ENCODE measurements at places on chromosomes 16 and 17.

GRCh38 chr17:73838815-73839214 is 194.6 kb upstream of the SDK2 start:
- DNase-seq, result no peak

GRCh38 chr17:19673623-19674022 is 25.1 kb downstream of the ALDH3A2 start:
- DNase-seq, result no peak

DNA sequence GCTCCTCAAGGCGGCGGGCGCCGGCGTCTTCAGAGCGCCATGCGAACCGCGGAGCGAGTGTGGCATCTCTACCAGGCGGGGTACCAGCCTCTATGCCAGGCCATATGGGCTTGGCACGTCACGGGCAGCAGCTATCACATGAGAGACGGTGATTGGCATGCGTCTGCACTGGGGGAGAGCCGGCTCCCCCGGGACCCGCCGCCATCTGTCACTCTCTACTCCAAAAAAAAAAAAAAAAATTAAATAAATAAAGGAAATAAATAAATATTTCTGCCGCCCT is at the start of gene NEUROD2:
NEUROD2 (minus strand) TSS at position 70 of the 280 bp plus-strand sequence. CDS start 1,321 bp downstream, outside the sequence.
- no peak for DNase-seq

DNA sequence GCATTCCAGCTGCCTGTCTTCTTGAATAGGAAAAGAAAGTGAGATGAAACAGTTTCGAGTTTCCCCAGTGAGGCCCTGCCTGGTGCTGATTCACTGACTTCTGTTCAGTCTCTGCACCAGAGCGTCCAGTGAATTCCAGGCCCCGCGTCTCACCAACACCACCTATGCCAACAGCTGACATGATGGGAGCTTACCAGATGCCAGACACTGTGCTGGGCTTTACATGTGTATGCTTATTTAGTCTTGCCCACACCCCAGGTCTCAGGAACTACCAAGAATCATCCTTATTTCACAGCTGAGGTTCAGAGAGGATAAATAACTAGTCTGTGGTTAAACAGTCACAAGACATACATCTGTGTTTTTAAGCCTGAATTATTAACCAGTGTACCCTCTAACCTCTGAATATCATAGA is 29.1 kb upstream of the IRX6 start:
- no peak for DNase-seq

DNA sequence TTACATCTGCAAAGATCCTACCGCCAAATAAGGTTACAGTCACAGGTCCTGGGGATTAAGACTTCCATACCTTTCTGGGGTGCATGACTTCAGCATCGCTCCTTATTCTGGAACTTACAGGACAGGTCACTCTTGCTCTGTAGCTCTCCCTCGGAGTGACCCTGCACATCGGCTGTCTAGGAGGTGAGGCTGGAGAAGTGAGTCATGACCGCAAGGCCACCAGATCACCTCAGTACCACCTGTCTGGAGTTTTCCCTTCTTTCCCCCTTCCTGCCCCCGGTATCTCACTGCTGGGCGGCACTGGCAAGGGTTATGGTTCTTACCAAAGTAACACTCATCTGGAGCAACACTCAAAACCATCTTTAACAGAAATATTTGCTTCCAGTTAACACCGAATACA is 374.8 kb downstream of the SLC39A11 start:
- no peak for DNase-seq

GRCh38 chr17:5422505-5422904 is 2.5 kb downstream of the RPAIN start:
- no peak for DNase-seq

- DNase-seq, result no peak
These were observed 9.0 kb downstream of the ADGRG1 start for GRCh38 chr16:57637424-57637823.

- no peak for DNase-seq
These were observed 3.9 kb downstream of the IGFBP4 start for GRCh38 chr17:40447148-40447644.

- DNase-seq, result no peak
These were observed 40.7 kb upstream of the TANC2 start for GRCh38 chr17:62925267-62925836.

GRCh38 chr17:79667121-79667715 is 56.4 kb upstream of the RBFOX3 start:
- DNase-seq, result no peak

DNA sequence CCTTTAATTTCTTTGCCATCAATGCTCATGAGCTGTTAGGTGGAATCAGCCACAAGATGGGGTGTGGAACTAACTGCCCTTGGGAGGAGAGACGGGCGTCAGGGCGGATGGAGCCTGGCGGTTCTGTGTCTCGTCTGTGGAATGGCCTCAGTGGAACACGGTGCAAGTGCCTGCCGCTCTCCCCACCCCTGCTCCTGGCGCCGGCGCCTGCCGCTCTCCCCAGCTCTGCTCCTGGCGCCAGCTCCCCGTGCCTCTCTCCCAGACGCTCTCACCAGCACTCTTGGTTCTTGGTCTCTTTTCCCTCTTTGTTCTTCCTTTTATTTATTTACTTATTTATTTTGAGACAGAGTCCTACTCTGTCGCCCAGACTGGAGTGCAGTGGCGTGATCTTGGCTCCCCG is 13.2 kb upstream of the RPL13 start:
- no peak for DNase-seq

DNA sequence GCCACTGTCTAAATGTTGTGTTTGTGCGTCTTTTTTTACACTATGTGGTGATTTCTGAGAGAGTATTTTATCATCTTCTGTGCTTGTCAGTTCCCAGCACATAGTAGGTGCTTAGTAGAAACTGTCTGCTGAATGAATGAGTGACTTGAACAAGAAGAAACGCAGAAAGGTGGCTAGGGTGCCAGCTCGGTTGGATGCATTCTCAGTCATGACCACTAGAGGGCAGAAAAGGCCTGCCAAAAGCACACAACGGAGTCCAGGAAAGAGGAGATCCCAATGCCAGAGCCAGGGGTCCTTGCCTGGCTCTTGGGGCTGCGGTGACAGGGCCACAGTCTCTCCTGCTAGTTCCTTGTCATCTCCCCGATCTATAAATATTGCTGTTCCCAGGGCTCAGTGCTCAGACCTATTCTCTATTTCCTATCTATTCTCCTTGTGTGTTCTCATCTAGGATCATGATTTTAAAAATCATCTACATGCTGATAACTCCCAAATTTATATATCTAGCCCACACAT is 57.3 kb upstream of the CCL1 start:
- peak; percentile 76 for DNase-seq

- DNase-seq, result peak; percentile 89
These were observed at the start of gene NUP93 for GRCh38 chr16:56729735-56730662. Gene NUP93, plus strand, starts transcription at chr16:56730129. Its CDS starts 18,119 bp downstream, at chr16:56748248.

GRCh38 chr17:8948462-8948861 is 17.0 kb downstream of the PIK3R5 start:
- DNase-seq, result no peak

- DNase-seq, result no peak
These were observed 459.0 kb downstream of the XYLT1 start for GRCh38 chr16:17011712-17012111.

DNA sequence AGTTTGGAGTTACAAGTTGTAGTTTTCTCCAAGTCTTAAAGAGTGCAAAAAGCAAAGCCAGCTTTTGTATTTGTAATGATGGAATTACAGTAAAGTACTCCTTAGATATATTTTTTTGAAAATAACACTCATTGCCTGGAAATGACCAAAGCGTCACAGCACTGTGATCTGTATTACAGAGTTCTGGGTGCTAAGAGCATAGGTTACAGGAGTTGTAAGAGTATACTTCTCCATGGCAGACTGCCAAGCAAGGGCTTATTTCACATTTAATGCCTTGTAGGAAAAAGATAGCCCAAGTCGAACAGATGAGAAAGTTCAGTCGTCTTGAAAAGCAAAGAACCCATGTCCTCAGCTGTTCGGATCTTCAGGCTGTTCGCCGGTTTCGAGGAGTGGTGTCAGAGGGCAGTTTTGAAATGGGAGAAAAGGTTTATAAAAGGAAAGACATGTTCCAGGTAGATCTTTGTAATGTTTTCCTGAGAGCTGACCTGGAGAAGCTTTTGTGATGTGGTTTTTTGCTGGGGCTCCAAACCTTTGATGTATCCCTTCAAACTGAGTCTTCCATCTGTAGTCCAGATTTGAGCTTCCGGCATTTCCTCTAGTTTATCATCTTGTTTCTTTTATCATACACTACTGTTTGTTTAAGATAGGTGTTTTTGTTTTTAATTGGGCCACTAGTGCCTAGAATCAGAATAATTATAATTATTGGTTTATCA is 41.3 kb downstream of the ERCC4 start:
- no peak for DNase-seq

- DNase-seq, result no peak
These were observed 45.7 kb downstream of the TMEM186 start for GRCh38 chr16:8751481-8752311.

- DNase-seq, result no peak
These were observed 8.3 kb downstream of the MT2A start for GRCh38 chr16:56616608-56617211.

DNA sequence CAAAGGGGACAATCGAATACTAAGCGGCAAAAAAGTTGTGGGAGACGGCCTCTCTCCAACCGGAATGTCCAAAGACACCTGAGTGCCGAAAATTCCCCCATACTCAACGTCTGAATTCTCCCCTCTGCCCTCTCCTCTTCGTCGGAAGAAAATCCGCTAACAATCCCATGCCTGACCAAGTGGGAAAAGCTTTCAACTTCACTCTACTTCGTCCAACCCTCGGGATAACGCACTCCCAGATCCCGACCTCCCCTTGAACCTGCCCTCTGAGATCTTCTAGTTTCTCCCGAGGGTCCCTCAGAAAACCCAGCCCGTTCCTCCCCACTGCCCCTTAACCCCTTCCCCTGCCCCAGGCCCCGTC is 961 bp downstream of the AMFR start:
- DNase-seq, result no peak

DNA sequence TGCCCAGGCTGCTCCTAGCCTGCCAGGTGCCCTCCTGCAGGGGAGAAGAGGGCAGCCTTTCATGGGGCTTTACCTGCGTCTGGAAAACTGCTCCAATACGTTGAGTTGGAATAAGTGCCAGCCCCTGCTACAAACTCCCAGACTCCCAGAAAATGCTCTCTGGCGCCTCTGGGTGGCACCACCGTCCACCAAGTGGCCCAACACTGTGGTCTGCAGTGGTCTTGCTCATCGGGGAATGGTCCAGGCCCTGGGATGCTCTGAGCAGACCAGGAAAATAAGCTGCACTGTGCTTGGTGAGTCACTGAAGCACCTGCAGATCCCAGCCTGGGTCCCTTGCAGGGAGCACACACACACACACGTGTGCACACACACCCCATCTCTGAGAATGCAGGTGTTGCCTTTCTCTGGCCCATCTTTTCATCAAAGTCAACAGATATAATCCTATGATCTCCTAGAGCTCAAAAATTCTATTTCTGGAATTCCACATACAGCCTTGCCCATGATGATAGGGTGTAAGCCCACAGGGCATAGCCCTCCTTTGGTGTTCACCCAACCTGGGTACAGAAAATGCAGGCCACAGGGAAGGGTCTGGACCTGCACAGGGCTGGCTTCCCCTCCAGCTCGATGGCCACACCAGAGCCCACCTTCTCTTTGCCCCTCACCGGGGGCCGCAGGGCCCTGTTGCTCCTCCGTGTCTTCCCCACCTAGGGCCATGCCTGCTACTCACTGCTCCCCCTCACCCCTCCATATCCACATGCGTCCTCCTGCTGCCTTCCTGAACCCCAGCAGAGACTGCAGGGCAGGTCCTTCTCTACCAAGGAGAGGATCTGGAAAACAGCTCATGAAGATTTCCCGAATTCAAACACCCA is 20.5 kb downstream of the CDIP1 start:
- DNase-seq, result no peak

DNA sequence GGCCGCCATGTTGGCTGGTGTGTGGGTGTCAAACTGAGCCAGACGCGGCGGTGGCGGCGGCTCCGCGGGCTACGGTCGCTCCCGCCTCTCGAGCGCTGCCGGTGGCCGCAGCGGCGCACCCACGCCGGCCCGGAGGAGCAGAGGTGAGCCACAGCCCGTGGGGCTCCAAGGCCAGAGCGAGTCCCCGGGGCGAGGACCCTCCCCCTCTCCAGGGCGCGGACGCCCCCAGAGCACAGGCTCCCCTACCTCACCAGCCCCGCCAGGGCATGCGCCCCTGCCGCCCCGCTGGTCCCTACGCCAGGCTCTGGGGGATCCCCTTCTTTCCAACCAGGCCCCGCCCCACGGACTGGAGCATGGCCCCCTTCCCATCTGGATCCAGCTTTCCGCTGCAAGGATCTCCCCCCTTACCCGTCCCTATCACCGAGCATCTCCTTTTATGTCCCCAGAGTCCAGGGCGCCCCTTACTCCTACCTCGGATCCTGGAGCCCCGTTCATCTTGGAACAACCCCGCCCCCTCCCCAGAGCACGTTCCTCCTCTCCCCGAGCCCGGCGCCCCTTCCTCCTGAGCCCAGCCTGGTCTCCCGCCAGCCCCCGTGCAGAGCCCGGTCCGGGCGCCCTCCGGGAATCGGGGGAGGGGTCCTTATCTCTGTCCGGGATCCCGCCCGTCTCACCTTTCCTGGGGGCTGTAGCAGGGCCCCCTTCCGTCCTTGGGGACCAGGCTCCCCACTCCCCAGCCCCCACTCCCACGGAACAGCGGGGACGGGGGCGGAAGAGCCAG is 412 bp downstream of the EPN2 start:
- DNase-seq, result peak; percentile 46

DNA sequence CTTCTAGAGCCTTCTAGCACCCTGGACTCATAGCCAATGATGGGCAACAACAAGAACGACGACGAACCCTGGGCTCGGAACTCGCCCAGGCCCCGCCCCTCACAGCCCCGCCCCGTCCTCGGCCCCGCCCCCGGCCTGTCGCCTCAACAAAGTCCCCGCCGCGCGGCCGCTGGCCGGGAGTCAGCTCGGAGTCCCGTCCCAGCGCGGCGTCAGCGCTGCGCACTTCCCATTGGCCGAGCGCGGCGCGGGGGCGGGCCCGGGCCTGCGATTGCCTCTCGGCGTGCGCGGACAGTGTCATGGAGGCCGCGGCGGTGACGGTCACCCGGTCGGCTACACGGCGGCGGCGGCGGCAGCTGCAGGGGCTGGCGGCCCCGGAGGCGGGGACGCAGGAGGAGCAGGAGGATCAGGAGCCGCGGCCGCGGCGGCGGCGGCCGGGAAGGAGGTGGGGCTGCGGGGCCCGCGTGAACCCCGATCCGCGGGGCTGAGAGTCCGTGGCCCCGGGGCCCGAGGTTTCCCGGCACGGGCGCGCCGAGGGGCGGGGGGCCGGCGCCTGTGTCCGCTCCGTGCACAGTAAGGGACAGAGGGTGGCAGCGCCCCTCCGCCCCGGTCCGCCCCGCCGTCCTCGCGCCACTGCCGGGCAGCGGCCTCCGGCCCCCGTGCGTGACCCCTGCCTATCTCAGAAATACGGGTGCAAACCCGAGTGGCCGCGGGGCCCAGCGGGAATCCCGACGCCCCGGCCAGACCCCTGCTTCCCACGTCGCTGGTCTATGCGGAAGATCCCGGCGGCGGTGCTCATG is at the start of gene ENGASE:
ENGASE (plus strand) TSS at position 176 of the 797 bp plus-strand sequence; CDS start at position 297, 121 bp downstream.
- peak; percentile 94 for DNase-seq

GRCh38 chr17:12519956-12520594 is 145.6 kb upstream of the MYOCD start:
- no peak for DNase-seq

DNA sequence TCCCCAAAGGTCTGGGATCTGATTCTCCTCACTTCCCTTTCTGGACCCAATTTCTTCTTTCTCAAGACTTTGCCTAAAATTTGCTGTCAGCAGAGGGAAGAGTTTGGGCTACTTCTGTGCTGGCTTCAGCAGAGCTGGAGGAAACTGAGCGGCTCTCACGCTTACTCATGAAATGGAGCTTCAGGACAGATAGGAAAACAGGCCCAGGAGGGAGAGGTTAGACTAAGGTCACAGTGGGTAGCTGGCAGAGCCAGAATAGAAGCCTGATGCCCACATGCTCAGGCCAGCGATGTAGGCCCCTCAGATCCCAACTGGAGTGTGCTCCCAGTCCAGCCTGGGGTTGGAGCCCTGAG is 593 bp downstream of the SLC38A7 start:
- no peak for DNase-seq

Measured in stimulated activated CD4-positive, alpha-beta T cell treated with anti-CD3 and anti-CD28 coated beads, Interleukin-2, amount 100 ng/mL, for 24 hours (primary cell).